ENCODE measurements at places on chromosomes 16 and 17. TPM values are rescaled to one million over a fixed set of nuclear protein-coding genes. Genes with fewer than 3 reads are reported as not detected.

DNA sequence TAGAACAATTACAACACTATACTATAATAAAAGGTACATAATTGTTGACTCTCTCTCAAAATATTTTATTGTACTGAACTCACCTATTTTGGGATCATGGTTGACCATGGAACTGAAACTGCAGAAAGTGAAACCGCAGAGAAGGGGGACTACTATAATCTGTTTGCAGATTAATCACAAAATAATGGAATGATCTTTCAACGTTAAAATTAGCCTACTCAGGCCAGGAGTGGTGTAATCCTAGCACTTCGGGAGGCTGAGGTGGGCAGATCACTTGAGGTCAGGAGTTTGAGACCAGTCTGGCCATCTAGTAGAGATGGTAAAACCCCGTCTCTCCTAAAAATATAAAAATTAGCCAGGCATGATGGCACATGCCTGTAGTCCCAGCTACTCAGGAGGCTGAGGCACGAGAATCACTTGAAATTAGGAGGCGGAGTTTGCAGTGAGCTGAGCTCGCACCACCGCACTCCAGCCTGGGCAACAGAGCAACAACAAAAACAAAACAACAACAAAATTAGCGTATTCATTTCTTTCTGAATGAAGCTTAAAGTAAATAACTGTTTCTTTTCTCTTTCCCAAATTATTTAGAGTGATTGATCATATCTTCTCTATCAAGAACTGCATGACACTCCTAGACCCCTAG lies 45.6 kb downstream of the IKZF3 start:
- H3K36me3 ChIP-seq = peaks cover 10% of the 10 kb centered on the region
- H3K4me1 ChIP-seq = peaks cover 4% of the 10 kb centered on the region
- no peaks in the 10 kb centered on the region for H3K27me3 ChIP-seq
- DNase-seq = no peak
- H3K27ac ChIP-seq = no peak overlapping the region

DNA sequence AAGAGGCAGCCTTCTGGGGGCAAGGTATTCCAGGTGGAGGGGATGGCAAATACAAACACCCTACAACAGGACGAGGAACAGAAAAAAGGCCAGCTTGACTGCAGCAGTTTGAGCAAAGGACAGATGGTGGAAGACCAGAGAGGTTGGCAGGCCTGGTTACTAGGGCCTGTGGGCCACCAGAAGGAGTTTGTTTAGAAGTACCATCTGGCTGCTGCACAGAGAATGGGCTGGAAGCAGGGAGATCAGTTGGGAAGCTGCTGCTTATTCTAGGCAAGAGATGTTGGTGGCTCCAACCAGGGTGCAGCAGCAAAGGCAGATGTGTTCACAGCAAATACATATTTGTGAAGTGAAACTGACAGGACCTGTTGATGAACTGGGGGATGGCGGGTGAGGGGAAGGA lies 2.9 kb upstream of the YPEL2 start:
- H3K4me3 ChIP-seq = no peak overlapping the region
- no peak overlapping the region for H3K27ac ChIP-seq
- peaks cover 3% of the 10 kb centered on the region for H3K4me1 ChIP-seq

DNA sequence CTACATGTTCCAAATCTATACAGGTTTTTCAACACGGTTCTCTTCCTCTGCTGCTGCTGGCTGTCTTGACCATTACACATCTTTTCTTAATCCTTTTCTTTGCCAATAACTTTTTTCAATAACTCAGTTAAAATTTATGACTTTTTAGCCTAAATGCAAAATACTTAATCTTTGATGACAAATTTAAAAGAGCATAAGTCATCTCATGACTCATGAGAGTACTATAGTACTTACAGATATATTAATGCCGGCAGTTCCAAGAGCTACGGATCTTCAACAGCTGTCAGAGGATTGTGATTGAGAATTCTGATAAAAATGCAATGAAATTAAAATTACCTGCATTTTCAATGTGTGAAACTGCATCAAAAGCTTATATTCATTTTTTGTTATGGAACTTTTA lies 105.5 kb downstream of the KPNA2 start:
- H3K4me1 ChIP-seq = no peaks in the 10 kb centered on the region
- no peaks in the 10 kb centered on the region for H3K36me3 ChIP-seq
- H3K27me3 ChIP-seq = no peaks in the 10 kb centered on the region
- H3K4me3 ChIP-seq = no peak overlapping the region

TMEM101 gene
- 18.6 TPM for total RNA-seq

GRCh38 chr17:8914554-8914953 lies 47.1 kb upstream of the PIK3R6 start:
- no peak overlapping the region for H3K27ac ChIP-seq
- no peaks in the 10 kb centered on the region for H3K4me1 ChIP-seq
- no peaks in the 10 kb centered on the region for H3K27me3 ChIP-seq
- peaks cover 12% of the 10 kb centered on the region for H3K36me3 ChIP-seq
- no peak overlapping the region for H3K4me3 ChIP-seq

DNA sequence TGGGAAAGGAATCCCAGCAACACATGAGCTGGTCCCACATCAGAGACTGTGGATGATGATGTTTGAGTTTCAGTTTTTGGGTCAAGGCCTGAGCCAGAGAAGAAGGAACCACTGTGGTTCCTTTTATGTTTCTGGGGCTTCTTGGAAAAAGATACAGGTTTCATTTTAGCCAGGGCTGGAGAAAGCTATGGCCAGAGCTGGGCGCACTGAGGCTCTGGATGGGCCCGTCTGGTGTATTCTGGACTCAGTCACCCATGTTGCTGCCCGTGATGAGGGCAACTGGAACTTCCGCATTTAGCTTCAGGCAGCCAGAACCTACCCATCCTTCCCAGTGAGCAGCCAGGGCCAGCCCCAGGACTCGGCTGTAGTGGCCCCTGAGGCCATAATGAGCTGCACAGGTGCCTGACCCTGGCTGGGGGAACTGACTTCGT lies 15.0 kb upstream of the PITPNA start:
- no peak for DNase-seq
- 0 out of 2 replicates have a peak, but pooled peaks cover 4% of the 10 kb centered on the region for H3K4me1 ChIP-seq
- H3K36me3 ChIP-seq = no peaks in the 10 kb centered on the region
- no peaks in the 10 kb centered on the region for H3K27me3 ChIP-seq
- no peak overlapping the region for H3K27ac ChIP-seq
- no peak overlapping the region for H3K4me3 ChIP-seq

LHX1 gene
- total RNA-seq = 0.22 TPM

DNA sequence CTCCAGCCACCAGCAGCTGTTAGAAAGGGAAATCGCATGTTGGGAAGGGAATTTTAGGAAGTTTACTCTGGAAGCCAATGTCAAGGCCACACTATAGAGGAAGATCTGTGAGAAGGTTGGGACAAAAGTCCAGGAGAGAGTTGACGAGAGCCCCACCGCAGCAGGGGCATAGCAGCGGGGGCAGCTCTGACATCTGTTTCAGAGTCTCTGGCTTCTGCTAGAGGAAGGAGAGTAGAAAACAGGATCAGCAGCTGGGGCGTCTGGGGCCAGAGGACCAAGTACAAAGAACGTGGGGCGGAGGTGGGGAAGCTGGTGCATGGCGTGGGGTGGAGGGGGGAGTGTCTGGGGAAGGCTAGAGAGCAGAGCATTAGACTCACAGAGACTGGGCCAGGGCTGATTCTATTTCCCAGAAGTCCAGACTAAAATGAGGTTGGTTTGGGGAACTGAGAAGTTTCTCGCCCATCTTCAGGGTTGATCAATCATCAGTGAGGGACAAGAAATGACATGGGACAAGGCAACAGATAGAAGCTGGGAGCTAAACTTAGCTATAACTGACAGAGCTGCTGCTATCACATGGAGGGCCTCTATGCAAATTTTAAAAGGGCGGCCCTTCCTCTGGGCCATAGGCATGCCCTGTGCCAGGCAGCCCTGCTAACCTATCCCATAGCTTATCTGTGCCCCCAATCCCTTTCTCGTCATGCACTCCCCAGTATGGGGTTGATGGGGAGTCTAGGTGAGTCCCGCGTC lies 1.2 kb downstream of the RABEP2 start:
- no peak overlapping the region for H3K27ac ChIP-seq
- no peaks in the 10 kb centered on the region for H3K27me3 ChIP-seq
- no peaks in the 10 kb centered on the region for H3K4me1 ChIP-seq
- peaks cover 11% of the 10 kb centered on the region for H3K36me3 ChIP-seq
- peak overlapping the region; percentile 91 for H3K4me3 ChIP-seq

DNA sequence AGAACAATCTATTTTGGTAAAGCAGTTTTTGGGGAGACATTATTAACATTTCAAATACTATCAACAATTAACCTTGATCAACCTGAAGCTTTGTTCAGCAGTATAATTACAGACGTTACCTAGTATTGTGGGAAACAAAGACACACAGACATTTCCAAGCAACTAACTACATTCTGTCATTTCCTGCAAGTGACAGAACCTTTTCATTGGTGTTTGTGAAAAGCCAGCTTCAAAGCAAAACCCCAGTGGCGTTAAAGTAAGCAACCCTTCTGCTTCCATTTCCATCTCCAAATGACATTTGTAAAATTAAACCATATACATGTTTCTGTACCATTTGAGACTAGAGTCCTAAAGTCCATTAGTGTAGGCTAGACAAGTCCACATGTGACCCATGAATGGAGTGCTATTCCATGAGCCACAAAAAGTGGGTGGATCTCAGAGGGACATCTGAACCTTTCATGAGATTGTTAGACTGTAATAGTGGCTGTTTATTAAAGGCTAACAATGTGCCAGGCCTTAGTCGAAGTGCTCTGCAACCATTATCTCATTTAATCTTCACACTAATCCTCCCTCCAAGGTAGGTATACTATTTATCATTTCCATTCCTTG lies 101.2 kb downstream of the SSH2 start:
- H3K4me1 ChIP-seq = no peaks in the 10 kb centered on the region
- no peaks in the 10 kb centered on the region for H3K27me3 ChIP-seq
- H3K27ac ChIP-seq = no peak overlapping the region
- DNase-seq = no peak

CDH3 gene
- total RNA-seq = 97.2 TPM

- H3K27me3 ChIP-seq = no peaks in the 10 kb centered on the region
- DNase-seq = no peak
- peaks cover 61% of the 10 kb centered on the region for H3K36me3 ChIP-seq
- H3K27ac ChIP-seq = no peak overlapping the region
- H3K4me1 ChIP-seq = peaks cover 16% of the 10 kb centered on the region
- H3K4me3 ChIP-seq = no peak overlapping the region
Measured at GRCh38 chr17:6097005-6097279, 26.8 kb downstream of the WSCD1 start.

DNA sequence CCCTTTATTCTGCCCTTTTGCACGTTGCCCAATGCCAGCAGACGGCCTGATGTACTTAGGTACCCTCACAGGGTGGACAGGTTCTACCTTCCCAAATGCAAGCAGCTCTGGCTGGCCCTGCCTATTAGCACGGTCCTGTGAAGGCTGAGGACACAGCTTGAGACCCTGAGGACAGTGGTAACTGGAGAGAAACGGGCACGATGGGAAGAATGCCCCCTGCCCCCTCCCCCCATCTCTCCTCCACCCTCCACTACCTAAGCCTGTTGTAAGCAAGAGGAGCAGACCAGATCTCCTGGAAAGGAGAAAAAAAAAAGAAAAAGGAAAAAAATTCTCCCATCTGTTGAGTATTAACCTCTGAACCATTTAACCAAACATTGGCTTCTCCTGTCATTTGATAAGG lies 34.1 kb downstream of the MEOX1 start:
- H3K27ac ChIP-seq = no peak overlapping the region
- no peaks in the 10 kb centered on the region for H3K4me1 ChIP-seq
- DNase-seq = no peak
- H3K4me3 ChIP-seq = no peak overlapping the region
- H3K27me3 ChIP-seq = no peaks in the 10 kb centered on the region

GRCh38 chr17:13008461-13008860 lies 9.4 kb downstream of the ELAC2 start:
- peaks cover 44% of the 10 kb centered on the region for H3K36me3 ChIP-seq
- DNase-seq = no peak
- no peak overlapping the region for H3K4me3 ChIP-seq
- no peaks in the 10 kb centered on the region for H3K27me3 ChIP-seq
- no peak overlapping the region for H3K27ac ChIP-seq

GRCh38 chr17:57329380-57330214 lies 73.3 kb downstream of the MSI2 start:
- H3K4me3 ChIP-seq = no peak overlapping the region
- no peak overlapping the region for H3K27ac ChIP-seq
- H3K27me3 ChIP-seq = no peaks in the 10 kb centered on the region
- DNase-seq = no peak
- peaks cover 3% of the 10 kb centered on the region for H3K4me1 ChIP-seq

ACAP1 gene
- 15.5 TPM for total RNA-seq

DNA sequence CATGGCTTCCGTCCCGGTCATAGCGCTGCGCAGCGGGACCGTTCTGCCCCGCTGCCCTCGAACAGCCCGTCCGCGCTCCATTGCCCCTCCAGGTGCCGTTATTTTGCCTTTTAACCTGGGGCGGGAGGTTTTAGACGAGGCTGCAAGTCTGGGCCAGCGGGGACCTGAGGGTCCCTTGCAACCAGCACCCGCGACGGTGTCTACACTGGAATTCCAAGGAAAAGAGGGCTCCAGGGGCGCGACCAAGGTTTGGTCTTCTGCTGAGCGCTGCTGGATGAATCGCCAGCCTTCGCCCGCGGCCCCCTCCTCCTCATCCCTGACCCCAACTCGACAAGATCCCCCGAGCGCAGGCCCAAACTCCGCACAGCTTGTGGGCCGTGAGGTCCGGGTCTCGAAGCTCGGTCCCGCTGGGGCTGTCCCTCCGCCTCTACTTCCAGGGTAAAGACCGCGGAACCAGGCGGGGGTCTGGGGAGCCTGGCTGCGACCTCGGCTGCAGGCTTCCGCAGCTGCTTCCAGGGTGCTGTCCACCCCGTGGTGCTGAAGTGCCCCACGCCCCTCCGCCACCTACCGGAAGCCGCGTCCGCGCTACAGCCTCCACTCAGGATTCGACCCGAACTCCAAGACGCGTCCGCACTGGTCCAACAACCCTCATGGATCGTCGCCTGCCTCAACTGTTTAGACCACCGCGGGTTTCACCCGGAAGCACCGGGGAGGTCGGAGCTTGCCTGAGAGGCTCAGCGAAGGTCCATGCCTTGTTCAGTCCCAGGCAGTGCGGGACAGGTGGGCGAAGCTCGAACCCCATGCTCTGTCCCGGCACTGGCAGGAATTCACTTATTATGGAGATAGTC lies 10.1 kb upstream of the CA4 start:
- peak; percentile 89 for DNase-seq
- H3K27ac ChIP-seq = no peak overlapping the region
- H3K36me3 ChIP-seq = no peaks in the 10 kb centered on the region
- peaks cover 46% of the 10 kb centered on the region for H3K27me3 ChIP-seq
- peak overlapping the region; percentile 37 for H3K4me3 ChIP-seq

DNA sequence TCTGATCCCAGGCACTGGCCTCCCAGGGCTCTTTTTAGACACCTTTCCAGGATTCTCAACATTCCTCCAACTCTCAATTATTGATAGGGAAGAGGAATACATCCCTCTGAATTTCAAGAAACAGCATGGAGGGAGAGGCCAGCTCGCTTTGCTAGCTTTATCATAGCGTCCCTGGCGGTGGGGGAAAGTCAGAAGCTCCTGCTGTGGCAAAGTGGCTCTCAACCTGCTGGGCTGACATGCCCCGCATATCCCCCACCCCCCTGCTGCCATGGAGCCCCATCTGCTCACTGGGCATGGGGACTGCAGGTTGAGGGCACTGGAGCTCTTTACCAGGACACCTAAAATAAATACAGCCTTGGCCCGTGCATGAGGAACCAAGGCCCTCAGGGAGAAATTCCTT lies 140.3 kb downstream of the SLC39A11 start:
- no peak overlapping the region for H3K27ac ChIP-seq
- no peak overlapping the region for H3K4me3 ChIP-seq
- H3K36me3 ChIP-seq = no peaks in the 10 kb centered on the region
- no peaks in the 10 kb centered on the region for H3K4me1 ChIP-seq
- H3K27me3 ChIP-seq = no peaks in the 10 kb centered on the region

GRCh38 chr16:49050607-49051006 lies 231.0 kb downstream of the CBLN1 start:
- H3K27me3 ChIP-seq = no peaks in the 10 kb centered on the region
- H3K4me1 ChIP-seq = peaks cover 3% of the 10 kb centered on the region
- H3K4me3 ChIP-seq = no peak overlapping the region
- no peak for DNase-seq
- H3K36me3 ChIP-seq = no peaks in the 10 kb centered on the region
- H3K27ac ChIP-seq = no peak overlapping the region

All from H9 (cell line).